ENCODE measurements at places on chromosomes 7 and 10.

DNA sequence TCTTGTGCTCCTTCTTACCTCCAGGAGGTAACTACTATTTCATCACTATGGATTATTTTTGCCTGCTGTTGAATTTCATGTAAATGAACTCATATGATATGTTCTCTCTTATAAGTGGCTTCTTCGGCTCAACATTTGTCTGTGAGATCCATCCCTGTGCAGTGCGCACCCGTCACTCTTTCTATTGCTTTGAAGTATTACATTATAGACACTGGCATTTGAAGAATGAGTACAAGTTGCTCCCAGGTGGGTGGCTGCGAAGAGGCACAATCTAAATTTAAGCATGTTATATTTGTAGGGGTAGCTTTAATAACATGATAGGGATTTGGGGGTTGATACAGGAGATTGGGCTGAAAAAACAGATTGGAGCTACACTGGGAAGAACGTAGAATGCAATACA lies 809.7 kb downstream of the CCSER2 start:
- no peak for DNase-seq

- no peak for DNase-seq
Observed at GRCh38 chr10:30379983-30380382, 30.9 kb upstream of the MTPAP start.

GRCh38 chr10:8054494-8055407 lies at the start of gene GATA3:
Gene GATA3, plus strand, starts transcription at chr10:8054688. Its CDS starts 968 bp downstream, at chr10:8055656.
- DNase-seq: peak; percentile 67

DNA sequence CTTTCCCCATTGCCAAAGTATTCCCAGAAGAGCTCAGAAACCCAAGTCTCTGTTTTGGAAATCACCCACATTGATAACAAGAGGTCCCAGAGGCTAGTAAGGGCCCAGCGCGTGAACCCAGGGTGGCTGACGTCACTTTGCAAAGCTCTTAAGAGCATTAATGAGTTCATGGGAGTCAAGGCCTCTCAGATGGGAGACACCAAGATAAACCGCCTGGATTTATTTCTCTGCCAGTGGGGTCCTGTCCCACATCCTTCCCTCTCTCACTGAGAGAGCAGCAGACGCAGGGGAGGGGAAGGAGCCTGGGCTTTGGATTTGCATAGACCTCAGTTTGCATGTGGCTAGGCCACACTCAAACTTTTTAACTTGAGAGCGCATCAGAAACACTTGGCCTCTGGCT lies 184.8 kb upstream of the PDE1C start:
- DNase-seq: no peak

GRCh38 chr7:99001482-99002147 lies 123.3 kb downstream of the TRRAP start:
- DNase-seq: no peak

DNA sequence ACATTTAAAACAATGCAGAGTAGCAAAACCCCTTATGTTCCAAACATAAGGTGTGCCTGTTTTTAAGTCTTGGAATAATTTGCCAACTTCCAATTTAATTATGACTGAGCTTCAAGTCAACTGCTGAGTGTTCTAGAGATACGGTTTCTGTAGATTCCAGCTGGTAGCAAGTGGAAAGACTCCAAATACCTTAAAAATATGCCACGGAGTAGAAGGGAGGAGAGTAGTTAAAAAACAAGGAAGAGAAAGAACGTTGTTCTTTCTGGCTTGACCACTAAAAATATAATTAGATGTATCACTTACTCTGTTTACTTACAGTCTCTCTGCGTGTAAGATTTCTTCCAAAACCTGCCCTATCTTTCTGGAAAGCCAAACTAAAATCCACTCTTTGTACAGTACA lies 24.5 kb upstream of the ABLIM1 start:
- DNase-seq: no peak

GRCh38 chr10:75525646-75526045 lies 94.2 kb downstream of the LRMDA start:
- no peak for DNase-seq

GRCh38 chr10:96496281-96496925 lies 17.3 kb downstream of the TLL2 start:
- no peak for DNase-seq

DNA sequence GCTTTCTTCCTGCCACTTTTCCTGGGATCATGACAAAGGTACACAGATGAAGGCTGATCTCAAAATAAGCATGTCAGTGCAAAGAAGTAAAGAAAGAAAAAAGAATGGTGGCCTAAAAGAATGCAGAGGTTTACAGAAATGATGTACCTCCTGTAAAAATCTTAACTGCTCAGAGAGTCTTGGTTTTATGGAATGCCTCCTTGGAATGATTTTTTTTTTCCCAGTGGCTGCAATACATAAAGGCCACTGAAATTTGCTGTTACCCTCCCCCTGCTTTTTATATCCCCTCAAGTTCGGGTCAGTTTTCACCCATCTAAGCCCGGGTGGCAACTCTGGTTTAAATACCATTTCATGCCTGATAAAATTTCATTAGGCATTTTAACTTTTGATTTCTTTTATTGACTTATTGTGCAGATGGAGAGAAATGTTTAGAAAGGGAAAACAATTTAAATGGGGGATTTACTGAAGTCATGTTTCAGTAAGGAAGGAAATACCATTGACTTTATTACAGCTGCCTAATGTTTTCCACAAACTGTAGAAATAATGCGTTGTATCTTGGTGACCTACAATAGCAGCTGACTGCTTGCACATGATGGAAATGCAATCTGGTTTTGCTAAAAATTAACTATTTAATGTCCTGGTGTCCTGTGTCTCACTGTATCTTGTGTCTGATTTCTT lies 102.5 kb downstream of the SAMD9 start:
- no peak for DNase-seq

DNA sequence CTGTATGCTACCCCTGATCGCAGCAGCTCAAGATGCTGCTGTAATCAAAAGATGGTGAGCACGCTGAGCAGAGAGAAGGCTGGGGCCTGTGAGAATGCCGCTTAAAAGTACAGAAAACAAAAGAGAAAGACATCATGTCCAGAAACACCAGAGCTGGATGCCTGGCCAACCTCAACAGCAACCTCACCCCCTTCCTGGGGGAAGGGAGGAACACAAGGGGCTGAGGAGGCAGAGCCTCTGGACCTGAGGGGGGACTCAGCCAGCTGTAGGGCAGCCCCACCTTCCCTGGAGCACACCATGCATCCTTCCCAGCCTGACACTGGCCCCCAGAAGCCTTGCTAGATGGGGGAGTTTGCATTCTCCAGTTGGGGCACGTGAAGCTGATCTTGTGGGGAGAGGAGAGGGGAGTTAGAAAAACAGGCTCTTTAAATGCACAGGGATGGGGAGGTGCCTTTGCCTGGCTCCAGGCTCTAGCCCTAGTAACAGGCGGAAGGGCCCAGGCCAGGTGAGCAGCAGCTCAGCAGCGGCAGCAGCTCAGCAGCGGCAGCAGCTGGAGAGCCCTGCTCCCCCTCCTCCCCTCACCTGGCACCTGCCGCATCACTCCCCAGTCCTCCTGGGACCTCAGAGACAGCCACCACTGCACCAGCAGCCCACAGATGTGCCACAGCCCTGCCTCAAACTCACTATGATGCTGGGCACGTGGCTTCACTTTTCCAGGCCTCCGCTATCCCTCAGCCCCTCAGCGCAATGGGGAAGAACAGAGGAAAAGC lies 156.3 kb downstream of the NEURL1 start:
- no peak for DNase-seq

DNA sequence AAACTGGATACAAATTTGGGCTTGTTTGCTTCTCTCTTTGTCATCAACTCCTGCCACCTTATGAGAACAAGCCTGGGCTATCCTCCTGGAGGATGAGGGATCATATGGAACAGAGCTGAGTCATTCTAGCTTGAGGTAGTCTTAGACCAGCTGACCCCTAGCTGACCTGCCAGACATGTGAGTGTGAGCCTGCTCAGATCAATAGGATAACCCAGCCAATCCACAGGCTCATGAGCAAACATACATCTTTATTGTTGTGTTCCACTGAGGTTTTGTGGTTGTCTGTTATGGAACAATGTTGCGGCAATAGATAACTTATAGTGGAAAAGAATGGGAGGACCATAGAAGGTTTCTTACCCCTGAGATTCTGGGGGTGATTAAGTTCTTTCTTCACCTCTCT lies 54.5 kb upstream of the FAM180A start:
- no peak for DNase-seq

- no peak for DNase-seq
Observed at GRCh38 chr10:34674176-34674575, 140.9 kb downstream of the PARD3 start.

GRCh38 chr7:103541026-103541425 lies 95.0 kb upstream of the SLC26A5 start:
- no peak for DNase-seq

GRCh38 chr7:97480772-97481390 lies 251.0 kb upstream of the TAC1 start:
- DNase-seq: no peak

DNA sequence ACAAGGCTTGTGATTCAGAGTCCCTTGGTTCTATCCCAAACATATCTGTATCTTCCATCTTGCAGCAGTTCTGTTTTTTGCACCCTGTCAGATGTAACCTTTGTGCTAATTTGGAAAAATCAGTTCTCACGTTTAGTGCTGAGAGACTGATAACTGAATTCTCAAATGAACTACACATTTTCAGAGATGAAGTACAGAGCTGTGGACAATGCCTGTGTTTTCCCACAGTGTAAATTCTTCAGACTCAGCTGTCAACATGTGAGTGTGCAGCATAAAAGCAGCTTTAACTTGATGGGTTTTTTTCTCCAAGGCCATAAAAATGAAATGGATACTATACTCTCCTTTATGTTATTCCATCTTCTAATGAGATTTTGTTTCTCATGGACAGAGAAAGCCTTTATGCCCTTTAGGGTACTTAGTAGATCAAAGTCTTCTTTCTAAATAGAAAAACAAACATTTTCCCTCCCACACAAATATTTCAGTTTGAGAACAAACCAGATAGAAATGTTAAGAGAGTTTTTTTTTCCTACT lies 150.9 kb downstream of the SEMA3A start:
- no peak for DNase-seq

DNA sequence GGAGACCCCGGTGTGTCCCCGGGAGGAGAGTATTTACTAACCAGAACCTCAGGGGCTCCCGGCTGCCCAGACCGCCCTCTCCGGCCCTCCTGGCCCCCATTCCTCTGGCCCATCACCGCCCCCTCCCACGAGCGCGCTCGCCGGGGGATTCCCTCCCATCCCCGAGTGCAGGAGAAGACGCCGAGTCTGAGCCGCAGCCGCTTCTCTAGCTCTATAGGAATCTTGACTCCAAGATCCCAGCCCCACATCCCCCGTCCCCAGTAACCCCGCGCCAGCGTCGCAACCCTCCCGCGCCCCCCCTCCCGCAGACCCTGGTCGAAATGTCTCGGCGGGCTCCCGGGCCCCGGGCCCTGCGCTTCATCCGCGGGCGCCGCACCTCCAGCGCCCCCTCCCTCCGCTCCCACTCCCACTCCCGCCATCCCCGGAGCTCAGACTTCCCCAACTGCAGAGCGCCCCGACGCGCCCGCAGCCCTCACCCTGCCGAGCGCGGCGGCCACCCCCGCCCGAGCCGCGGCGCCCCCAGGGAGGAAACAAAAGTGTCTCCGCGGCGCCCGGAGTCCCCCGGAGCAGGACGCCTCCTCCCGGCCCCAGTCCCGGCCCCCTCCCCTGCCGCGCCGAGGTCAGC lies 541 bp downstream of the ELMO1 start:
- DNase-seq: peak; percentile 13

GRCh38 chr7:135877805-135878204 lies 99.4 kb downstream of the MTPN start:
- no peak for DNase-seq

- no peak for DNase-seq
Observed at GRCh38 chr7:28507525-28508282, 95.4 kb downstream of the CREB5 start.

GRCh38 chr7:157507987-157508386 lies 171.2 kb downstream of the DNAJB6 start:
- no peak for DNase-seq
